Activated CD4-positive, alpha-beta memory T cell treated with anti-CD3 and anti-CD28 coated beads, Interleukin-2, amount 10 ng/mL, durations not matched to agents 7 days and 5 days (primary cell): ENCODE measurements at places on chromosomes 2 and 18. TPM values are rescaled to one million over a fixed set of nuclear protein-coding genes. Genes with fewer than 3 reads are reported as not detected.

DNA sequence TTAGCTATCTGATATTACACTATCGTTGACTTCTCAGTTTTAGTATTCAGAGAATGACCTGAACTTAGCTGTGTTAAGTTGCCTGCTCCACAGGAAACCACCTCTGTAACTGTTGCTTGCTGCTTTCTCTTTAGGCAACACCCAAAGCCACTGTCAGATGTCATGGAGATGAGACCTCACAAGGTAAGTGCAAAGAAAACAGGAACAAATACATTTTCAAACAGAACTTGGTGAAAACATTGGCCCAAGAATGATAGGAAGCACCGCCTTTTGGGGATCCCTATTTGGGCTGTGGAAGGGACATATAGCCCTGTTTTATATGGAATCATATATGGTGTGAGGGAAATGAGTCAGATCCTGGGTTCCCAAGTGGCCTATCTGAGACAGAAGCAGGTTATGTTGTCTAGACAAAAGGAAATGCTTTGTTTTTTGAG is 143.4 kb downstream of the UBE2E3 start:
- peak; percentile 75 for DNase-seq

GRCh38 chr2:38539086-38539485 is 63.6 kb downstream of the HNRNPLL start:
- DNase-seq: no peak

DNA sequence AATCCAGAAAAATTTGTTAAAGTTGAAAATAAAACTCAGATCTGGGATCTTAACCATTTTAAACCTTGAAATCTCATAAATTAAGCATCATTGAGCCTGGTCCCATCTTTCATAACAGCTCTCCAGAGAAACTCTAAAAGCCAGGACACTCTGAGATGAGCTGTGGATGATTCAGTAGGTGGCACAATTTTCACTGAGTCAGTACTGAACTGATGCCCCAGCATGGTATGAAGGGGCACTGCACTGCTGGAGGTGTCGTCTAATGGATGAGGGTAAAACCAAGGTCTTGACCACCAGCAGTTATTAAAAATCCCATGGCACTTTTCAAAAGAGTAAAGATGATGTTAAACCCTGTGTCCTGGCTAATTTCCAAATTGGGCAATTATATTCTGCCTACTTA is 170.6 kb downstream of the FIGN start:
- DNase-seq: no peak

GRCh38 chr2:26100384-26100783 is 66.5 kb downstream of the RAB10 start:
- no peak for DNase-seq

DNA sequence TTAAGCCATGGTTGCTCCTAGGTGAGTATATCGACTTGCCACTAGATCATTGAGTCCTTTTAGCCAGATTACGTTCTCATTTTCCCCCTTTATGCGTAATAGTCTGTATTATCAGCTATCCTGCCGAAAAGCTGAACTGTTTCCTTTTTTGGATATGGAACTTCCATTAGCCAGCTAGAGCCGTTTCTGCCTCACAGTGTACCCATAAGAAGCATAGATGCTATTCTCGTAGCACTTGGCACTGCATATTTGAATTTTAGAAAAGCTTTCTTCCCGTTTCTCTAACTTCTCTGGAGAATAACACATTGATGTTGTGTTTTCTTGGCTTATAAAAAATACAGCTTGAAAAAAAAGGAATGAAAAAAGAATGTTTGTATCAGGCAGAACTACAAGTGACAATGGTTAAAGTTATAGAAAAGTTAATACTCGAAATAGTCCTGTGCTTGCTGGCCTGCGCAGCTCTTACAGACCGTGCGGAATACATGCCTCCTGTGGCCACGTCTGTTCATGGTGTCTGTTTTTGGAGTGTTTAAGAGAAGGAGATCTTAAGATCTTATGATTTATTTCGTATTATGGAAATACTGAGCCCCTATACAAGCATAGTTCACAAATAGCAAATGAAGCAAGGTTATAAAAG is 710 bp downstream of the DUSP19 start:
- DNase-seq: no peak

GRCh38 chr2:151827564-151828142 is 568 bp downstream of the ARL5A start:
- peak; percentile 30 for DNase-seq

GRCh38 chr18:3603421-3604234 is 153.7 kb downstream of the TGIF1 start:
- DNase-seq: peak; percentile 20

DNA sequence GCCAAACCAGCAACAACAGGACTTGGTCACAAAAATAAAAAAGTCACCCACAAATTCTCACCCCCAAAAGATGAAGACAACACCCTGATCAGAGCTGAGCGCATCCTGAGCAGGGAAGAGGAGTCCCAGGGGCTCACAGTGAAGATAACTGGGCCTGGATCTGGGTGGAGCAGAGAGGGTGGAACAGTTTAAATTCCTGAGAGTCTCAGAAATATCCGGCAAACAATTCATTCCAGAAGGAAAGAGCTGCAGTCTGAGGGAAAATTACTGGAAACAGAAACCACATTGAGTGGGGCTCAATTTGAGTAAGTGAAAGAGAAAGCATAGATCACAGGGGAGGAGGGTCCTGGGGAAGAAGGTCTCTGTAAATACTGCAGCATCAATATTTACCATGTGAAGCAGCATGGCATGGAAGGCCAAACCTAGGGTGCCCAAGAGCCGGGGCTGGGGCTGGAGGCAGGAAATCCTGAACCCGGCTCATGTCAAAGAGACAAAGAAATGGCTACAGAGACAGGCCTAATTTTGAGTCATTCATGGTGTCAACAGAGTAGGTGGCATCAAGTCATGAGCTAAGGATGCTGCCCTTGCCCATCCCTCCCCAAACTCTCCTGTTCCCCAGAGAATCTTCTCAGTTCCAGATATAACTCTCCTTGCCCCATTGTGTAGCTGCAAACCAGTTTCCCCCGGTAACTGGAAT is 61.4 kb upstream of the ZBTB7C start:
- DNase-seq: no peak

- DNase-seq: no peak
These were observed 322.2 kb downstream of the SLC8A1 start for GRCh38 chr2:40129725-40130124.

DNA sequence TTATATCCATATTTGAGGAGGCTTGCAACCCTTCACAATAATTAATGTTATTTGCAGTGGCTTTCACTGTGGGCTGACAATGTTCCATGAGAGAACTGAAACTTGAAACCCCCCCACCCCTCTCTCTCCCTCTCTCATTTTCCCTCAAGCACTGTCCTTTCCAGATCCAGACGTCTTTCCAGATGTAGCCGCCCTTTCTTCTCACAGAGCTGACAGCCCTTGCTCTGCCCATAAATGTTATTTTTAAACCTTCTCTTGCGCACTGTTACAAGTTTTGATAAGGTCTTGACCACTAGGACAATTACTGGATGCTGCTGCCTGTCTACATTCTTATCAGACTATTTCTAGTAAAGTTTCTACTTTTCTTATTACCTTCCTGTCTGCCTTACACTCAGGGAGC is 91.4 kb upstream of the LINC00305 start:
- no peak for DNase-seq

DNA sequence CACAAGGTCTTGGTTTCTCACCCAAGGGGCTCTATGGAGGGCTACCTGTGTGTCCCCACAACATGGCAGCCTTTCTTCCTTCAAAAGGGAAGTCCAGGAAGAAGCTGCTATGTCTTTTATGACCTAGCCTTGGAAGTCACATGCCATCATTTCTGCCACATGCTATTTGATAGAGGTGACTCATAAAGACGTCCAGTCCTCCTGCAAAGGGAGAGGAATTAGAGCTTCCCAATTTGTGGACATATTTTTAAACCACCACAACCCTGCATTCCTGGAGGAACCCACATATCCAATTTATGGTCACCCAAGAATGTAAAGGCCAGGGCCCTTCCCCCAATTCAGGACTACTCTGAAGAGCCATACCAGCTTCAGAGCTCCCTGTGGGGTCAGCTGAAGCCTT is 246.2 kb downstream of the CYP26B1 start:
- no peak for DNase-seq

DNA sequence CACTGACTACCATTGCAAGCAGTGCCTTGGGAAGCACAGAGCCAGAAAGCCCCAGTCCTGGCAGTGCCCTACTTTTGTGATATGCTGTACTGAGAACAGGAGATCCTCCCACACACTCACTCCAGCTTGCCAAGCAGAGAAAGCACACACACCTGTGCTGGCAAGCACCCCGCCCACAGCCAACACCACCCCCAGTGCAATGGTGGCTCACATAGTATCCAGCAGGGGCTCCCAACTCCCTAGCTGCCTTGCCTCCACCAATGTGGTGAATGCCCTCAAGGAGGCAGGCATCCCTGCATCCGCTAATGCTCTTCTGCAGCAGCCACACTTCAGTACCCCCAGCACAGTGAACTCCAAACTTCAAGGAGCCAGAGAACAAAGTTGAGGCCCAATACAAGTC is 1655.8 kb downstream of the SUCLG1 start:
- DNase-seq: no peak

GRCh38 chr2:152587187-152587947 is 129.9 kb downstream of the PRPF40A start:
- DNase-seq: no peak

GRCh38 chr2:222930862-222931261 is 70.0 kb downstream of the ACSL3 start:
- no peak for DNase-seq

DNA sequence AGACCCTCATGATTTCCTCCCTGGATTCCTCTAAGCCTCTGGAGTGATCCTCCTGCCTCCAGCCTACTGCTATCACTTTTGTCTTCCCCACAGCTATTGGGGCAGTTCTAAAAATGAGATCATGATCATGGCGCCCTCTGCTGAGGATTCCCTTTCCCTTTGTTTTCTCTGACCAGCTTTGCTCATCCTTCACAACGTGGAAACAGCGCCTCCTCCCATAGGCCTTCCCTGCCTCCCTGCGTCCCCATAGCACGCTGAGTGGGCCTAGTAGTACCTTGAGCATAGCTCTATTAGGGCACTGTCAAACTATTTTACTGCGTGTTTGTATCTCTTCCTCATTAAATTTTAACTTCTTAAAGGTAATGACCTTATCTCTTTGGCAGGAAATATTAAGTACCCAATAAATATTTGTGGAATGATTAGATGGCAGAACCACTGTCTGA is 207.0 kb upstream of the FANCL start:
- DNase-seq: peak; percentile 29

GRCh38 chr2:168490015-168490874 is 34.2 kb downstream of the CERS6 start:
- peak; percentile 46 for DNase-seq

DNA sequence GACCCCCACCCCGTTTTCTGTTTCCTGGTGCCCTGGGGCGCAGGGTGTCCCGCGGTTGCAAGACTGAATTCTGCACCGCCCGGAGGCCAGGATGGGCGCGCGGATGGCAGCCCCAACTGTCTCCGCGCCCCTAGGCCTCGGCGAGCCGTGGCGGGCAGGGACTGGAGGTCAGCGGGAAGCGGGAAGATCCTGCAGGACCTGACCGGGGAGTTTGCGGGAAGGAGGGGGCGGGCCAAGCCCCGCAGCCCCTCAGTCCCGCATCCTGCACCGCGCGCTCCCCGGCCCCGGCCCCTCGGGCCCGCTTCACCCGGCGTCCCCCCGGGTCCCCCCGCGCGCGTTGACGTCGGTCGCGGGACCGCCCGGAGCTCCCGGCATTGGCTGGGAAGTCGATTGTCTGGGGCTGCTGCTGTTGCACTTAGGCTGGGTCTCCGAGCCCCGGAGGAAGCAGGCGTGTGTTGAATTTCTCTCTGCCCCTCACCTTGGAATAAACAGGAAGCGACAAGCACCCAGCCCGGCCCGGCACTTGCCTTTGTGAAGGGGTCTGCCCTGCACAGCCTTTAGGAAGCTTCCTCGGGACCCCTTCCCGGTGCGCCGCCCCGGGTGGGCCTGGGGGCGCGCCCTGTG is at the start of gene LDLRAD4:
Gene LDLRAD4 (plus strand): TSS at position 393 of the 624 bp plus-strand sequence.
- DNase-seq: peak; percentile 21

GRCh38 chr2:52862801-52863200 is 904.8 kb upstream of the CHAC2 start:
- DNase-seq: no peak

GRCh38 chr18:58536534-58537271 is 92.2 kb downstream of the ALPK2 start:
- no peak for DNase-seq

- peak; percentile 71 for DNase-seq
These were observed 128.0 kb upstream of the GYPC start for GRCh38 chr2:126527836-126528490.

DNA sequence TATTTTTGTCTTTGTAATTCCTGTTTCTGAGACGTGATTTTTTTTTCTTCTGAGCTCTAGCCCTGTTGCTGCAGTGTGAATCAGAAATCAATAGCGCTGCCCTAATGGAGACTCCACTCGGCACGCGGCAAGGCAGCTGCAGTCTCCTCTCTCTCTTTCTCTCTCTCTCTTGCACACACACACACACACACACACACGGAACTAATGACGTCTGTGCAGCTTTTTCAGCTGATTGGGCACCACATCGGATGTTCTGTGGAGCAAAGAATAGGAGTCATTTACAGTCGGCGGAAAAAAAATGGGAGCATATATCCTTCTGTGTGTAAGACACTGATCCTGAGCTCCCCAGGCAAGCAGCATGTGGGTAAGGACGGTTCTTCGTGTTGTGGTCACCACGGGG is 2.0 kb upstream of the MYT1L start:
- no peak for DNase-seq

DNA sequence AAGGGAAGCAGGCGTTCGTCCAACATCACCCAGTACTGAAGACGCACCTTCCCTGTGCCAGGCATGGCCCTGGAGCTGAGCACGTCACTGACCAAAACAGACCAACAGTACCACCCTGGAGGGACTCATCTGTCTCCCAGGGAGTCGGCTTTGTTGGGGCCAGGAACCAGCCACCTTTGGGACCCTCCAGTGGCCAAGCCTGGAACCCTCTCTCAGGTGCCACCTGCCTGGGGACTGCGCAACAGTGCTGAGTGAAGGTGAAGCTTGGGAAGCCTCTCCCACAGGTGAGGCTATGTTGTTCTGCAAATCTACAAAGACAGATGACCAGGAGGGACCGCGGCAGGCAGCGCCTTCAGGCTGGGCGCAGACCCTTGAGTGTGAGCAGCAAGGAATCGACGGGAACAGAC is 91.4 kb upstream of the OTOS start:
- no peak for DNase-seq

- no peak for DNase-seq
These were observed 52.6 kb downstream of the ARL4C start for GRCh38 chr2:234444242-234444730.

GRCh38 chr2:108907822-108908712 is 81.0 kb downstream of the EDAR start:
- no peak for DNase-seq

- DNase-seq: peak; percentile 22
These were observed 83.4 kb upstream of the CYP20A1 start for GRCh38 chr2:203155406-203155805.

The BCL11A gene
- total RNA-seq: not detected

The ALLC gene
- total RNA-seq: not detected

The PRSS56 gene
- not detected for total RNA-seq

The SOWAHC gene
- total RNA-seq: 0.90 TPM

The CIB4 gene
- total RNA-seq: not detected

The AQP12A gene
- total RNA-seq: not detected

The GCKR gene
- total RNA-seq: not detected

The RTP5 gene
- total RNA-seq: 0.13 TPM
